ENCODE measurements at places on chromosomes 3 and 15.

- DNase-seq = no peak
Observed at GRCh38 chr15:70376929-70377691, 279.4 kb upstream of the TLE3 start.

GRCh38 chr3:142664819-142665218, 59.0 kb upstream of the TRPC1 start:
- no peak for DNase-seq

DNA sequence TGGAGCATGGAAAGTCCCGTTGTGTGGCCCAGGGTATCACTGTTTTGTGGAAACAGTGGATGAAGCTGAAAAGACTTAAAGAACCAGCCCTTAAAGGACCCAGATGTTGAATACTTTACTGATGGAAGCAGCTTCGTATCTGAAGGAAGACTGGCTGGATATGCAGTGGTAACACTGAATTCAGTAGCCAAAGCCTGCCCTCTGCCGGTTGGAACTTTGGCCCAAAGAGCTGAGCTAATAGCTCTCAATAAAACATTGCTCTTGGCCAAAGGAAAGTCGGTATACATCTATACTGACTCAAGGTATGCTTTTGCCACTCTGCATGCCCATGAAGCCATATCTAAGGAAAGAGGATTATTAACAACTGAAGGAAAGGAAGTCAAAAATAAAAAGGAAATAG, 885.4 kb downstream of the PDCD6IP start:
- no peak for DNase-seq

DNA sequence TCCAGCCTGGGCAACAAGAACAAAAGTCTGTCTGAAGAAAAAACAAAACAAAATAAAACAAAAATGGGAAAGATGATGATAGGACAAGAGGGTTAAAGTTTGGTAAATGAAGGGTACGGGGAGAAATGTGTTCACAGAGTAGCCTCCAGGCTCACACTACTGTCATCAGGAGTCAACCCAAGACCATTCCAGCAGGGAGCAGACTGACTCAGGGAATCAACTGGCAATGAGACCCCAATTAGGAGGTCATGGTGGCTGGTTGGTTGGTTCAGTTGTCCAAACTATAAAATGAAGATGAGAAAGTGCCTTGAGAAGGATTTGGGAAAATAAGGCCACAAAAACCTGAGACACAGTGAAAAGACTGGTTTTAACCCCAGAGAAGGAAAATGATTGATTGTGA, 51.8 kb downstream of the KLHL6 start:
- DNase-seq = no peak

DNA sequence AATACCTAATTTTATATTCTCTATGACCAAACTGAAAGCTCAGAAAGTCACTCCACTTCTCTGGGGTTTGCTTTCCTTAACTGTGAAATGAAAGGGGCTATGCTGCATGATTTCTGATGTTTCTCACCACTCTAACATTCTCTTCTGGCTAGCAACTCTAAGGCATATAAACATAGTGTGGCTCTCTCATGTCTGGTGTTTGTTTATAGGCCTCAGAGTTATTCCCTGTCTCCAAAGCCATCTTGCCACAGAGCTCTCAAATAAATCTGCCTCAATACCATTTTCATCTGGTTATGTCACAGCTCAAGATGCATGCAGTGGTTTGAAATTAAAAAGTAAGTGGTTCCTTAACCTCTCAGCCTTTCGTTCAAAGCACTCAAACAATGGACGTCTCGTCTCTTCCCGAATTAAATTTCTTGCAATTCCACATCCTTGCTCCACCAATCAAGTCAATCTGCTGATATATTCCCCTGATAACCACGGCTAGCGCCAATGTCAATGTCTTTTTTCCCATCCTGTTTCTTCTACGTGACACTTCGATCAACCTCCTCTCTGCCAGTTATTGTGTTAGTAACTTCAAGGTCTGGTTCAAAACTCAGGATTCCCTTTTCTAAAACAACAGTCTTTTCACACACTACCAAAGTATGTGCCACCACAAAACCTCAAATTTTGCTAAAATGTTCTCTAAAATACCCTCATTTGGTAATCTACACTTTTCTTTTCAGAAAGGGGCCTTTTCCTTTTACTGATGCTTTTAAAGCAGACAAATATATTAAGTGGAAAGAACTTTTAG, 16.0 kb downstream of the TOMM70 start:
- no peak for DNase-seq

GRCh38 chr15:95409626-95410310, 920.7 kb upstream of the NR2F2 start:
- DNase-seq = no peak

DNA sequence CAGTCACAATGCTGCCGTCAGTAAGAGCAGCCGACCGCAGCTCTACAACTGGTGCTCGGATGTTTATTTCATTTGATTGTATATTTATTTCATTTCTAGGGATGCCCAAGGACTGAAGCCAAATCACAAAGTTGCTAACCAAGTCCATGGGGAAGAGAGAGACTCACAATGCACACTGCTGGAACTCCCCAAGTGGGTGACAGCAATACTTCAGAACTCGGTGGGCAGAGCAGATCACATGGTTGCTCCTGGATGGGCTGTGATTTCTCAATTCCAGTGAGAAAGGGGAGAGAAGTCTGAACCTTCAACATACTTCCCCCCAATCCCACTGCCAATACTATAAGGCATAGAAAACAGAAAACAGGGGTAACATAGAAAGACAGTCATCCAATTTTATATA, 265.8 kb upstream of the WNT5A start:
- DNase-seq = no peak

DNA sequence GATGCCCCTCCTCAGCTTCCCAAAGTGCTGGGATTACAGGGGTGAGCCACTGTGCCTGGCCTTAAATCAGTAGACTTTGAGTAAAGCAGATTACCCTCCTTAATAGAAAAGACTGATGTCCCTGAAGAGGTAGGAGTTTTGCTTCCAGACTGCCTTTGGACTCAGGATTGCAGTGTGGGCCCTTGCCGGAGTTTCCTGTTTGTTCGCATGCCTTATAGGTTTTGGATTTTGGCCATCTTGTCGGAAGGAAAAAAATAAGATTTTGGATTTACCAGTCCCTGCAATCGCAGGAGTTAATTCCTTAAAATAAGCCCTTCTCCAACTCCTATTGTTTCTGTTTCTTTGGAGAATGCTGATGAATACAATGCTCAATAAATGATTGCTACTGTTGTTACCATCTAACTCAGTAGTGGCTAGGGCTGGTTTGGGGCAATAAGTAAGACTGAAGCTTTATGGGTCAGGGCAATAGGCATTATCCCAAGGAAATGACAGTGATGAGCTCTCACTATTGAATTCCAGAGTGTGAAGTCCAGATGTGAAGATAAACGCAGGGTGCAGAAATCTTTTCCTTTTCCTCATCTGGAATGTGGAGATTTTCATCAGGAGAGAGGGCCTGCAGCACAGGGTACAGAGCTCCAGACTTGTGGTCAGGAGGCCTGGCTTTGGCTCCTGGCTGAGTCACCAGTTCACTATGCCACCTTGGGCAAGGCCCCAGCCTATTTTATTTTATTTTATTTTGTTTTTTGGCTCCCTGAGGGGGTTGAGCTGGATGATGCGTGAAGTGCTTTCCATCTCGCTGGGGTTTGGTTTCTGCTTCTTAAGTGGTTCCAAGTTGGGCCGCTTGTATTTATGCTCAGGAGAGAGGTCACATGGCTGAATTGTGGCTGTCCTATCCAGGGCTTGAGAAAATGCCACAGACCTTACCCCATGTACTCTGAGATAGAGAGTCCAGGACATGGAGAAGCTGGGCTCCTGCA, 25.3 kb downstream of the FOXL2 start:
- no peak for DNase-seq

DNA sequence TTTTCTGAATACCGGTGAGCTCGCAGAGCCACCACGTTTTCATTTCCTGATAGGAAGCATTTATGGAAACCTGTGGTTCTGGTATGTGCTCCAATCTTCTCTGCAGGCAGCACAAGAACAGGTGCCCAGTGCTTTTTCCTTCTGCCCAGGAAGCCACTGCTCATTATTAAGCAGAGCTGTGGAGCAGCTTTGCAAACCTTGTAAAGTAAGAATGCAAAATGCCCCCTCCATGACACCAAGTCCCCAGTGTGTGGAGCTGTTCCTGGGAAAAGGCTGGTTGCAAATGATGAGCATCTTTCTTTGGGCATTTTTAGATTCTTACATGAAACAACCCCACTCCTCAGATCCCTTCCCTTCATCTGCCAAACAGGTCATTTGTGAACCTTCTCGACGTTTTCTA, 65.7 kb upstream of the MRPL3 start:
- no peak for DNase-seq

DNA sequence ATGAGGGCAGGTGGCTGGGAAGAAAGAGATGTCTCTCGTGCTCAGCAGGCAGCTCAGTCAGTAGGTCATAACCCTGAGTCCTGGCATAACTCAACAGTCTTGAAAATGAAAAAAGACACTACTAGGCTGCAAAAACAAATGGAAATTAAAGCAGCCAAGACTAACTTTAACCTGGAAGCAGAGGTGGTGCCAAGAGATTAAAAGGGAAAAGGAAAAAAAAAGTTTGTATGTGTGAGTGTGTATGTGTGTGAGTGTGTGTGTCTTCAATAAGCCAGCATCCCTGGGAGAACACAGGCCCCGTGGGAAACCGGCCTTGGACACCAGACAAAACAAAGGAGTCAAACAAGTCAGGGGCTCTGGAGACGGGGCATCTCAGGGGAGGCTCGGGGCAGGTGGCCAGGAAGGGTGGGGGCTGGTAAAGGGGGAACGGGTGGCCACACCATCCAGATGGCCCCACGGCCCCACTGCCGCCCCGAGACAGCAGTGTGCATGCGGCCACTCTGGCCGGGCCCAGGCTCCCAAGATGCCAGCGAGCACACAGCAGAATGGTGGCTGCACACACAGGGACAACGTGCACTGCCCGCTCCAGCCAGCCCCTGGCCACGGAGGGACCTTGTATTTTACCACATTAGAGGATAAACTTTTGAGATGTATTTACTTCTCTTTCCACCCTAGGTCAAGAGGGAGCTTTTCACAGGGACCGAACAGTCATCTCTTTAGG, 23.8 kb downstream of the CYFIP1 start:
- no peak for DNase-seq

GRCh38 chr3:111747490-111747889, 111.6 kb upstream of the PHLDB2 start:
- DNase-seq = no peak

- DNase-seq = no peak
Observed at GRCh38 chr15:29382862-29383261, 113.2 kb upstream of the NSMCE3 start.

DNA sequence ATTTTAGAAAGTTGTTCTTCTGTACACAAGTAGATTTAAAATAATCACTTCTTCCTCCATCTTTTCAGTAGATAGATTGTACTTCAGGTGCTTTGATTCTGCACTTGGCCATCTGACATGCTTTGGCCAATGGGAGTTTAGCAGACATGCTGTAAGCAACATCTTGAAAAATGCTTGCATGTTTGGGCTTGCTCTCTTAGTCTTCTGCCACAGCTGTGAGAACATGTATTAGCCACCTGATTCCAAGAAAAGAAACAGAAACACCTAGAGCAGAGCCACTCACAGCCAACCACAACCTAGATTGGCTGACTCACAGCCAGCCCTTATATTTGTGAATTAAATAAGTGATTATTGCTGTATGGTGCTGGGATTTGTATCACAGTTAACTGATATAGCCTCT, 70.2 kb upstream of the GADL1 start:
- DNase-seq = no peak

DNA sequence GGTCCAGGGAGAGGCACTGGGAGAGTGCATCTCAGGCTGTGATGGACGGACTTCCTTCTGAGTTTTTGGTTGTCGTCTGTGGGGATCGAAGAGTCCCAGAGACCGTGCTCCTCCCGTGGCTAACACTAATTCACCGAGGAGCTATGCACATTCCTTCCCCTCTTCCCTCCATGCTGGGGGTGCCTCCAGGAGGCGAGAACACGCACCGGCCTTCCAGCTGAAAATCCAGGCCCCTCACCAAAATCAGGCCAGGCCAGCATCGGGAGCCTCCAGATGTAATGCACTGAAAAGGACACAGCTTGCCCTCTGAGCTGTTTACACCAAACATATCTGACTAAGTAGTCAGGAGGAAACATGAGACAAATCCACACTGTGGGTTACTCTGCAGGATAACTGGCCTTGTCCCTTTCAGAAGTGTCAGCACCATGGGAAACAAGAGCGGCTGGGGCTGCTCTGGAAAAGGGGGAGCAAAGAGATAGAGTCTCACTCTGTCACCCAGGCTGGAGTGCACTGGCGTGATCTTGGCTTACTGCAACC, 5.5 kb downstream of the RNU5B-1 start:
- no peak for DNase-seq

GRCh38 chr3:129739634-129740033, 133.2 kb upstream of the PLXND1 start:
- DNase-seq = no peak

DNA sequence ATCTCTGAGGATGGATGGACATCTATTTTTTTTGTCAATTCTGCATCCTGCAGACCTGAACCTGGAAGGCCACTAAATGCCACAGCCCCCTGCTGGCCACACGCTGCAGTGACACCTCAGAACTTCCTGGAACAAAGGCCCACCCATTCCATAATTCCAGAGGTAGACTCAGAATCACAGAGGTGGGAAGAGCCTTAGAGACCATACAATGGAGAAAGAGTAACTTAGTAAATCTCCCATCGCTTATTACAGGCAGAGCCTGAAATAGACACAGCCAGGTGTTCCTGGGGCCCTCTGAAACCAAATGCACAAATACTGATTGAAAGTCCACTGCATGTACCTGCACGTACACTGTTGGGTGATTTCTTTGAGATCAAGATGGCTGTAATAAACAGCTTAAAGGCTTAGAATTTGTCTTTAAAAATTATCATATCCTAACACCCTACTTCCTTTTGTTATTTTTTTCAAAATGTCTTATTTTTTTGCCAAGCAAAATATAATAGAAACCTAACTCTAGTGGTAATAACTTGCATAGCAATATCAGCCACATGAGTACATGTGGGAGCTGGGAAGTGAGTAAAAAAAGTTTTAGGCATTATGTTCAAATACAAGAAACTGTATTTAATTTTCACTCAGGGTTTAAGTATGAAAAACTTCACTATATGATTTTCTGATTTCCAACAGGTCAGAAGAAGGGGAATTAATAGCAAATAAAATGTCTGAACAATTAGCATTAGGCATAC, 62.7 kb downstream of the EOMES start:
- DNase-seq = peak; percentile 34

DNA sequence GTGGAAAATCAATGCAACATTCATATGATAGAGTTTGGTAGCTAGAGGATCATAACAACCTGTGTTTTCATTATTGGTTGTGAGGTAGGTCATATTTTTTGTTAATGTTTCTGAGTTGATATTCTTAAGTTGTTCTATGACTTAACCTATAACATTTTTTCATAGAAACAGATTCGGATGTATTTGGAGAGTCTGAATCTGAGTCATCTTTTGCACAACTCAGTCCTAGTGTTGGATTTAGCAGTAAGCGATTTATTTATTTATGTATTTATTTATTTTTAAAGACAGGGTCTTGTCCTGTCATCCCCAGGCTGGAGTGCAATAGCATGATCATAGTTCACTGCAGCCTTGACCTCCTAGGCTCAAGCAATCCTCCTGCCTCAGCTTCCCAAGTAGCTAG, 292.8 kb upstream of the ZNF717 start:
- no peak for DNase-seq
